ENCODE measurements at places on chromosomes 4 and X. TPM values are rescaled to one million over a fixed set of nuclear protein-coding genes. Genes with fewer than 3 reads are reported as not detected.
A peak's percentile ranks its signal among the peaks of the same experiment; 100 is the strongest.

TNMD gene
- polyA plus RNA-seq: not detected

- no peak overlapping the region for H3K4me3 ChIP-seq
- DNase-seq: peak; percentile 87
- peaks cover 6% of the 10 kb centered on the region for H3K4me1 ChIP-seq
- H3K27ac ChIP-seq: peak overlapping the region; percentile 57
- H3K27me3 ChIP-seq: no peaks in the 10 kb centered on the region
- peaks cover 15% of the 10 kb centered on the region for H3K36me3 ChIP-seq
These were observed 25.5 kb downstream of the INTS12 start for GRCh38 chr4:105683038-105683437.

GRCh38 chr4:86032476-86033022 lies 327.3 kb downstream of the MAPK10 start:
- no peaks in the 10 kb centered on the region for H3K36me3 ChIP-seq
- peaks cover 9% of the 10 kb centered on the region for H3K4me1 ChIP-seq
- DNase-seq: peak; percentile 61
- H3K27me3 ChIP-seq: no peaks in the 10 kb centered on the region
- H3K27ac ChIP-seq: peak overlapping the region; percentile 66

GRCh38 chr4:175999944-176000343 lies 65.7 kb upstream of the WDR17 start:
- no peak overlapping the region for H3K4me3 ChIP-seq
- no peaks in the 10 kb centered on the region for H3K36me3 ChIP-seq
- peak; percentile 3 for DNase-seq

- DNase-seq: no peak
- no peak overlapping the region for H3K4me3 ChIP-seq
- H3K27ac ChIP-seq: no peak overlapping the region
- H3K4me1 ChIP-seq: no peaks in the 10 kb centered on the region
These were observed 40.9 kb downstream of the BRCC3 start for GRCh38 chrX:155112171-155112570.
